ENCODE measurements at places on chromosomes 12 and 14. TPM values are rescaled to one million over a fixed set of nuclear protein-coding genes. Genes with fewer than 3 reads are reported as not detected.

The NUAK1 gene
- 0.02 TPM for total RNA-seq

GRCh38 chr12:25997201-25997963 lies 38.9 kb downstream of the RASSF8 start:
- H3K4me3 ChIP-seq = no peak overlapping the region
- peaks cover 5% of the 10 kb centered on the region for H3K27me3 ChIP-seq

DNA sequence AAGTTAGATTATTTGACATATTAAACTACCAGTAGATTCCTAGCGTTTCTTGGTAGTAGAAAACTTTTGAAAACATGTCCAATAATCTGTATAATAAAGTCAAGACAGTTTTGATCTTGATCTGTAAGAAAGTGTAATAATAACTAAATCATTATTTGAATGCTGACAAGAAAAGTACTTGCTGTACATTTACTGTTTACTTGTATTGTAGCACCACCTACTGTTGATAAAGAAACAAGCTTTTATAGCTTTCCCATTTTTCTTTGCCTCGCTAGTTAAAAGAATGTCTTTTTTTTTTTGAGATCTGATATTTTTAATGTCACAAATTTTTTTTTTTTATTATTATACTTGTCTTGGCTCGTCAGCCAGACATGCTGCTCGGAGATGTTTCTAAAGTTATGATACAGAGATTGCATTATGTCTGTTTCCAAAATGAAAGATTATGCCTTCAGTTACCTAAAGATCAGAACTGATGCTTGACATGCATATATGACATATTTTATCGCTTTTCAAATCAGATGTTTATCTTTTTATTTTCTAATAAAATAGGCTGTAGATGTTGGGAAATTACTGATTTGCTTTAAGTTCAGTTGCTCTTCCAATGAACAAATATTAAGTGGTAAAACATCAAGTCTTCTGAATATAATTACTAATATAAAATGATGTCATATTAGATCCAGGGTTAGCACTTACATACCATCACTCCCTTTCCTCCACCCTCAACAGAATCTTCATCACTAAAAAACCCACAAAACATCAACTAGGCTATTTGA lies 140.5 kb downstream of the AKAP6 start:
- no peaks in the 10 kb centered on the region for H3K4me1 ChIP-seq
- peaks cover 7% of the 10 kb centered on the region for H3K27me3 ChIP-seq
- no peak overlapping the region for H3K4me3 ChIP-seq
- DNase-seq = no peak

GRCh38 chr14:61475316-61475715 lies 153.9 kb downstream of the PRKCH start:
- peaks cover 85% of the 10 kb centered on the region for H3K4me1 ChIP-seq
- no peaks in the 10 kb centered on the region for H3K27me3 ChIP-seq
- peaks cover 29% of the 10 kb centered on the region for H3K36me3 ChIP-seq

DNA sequence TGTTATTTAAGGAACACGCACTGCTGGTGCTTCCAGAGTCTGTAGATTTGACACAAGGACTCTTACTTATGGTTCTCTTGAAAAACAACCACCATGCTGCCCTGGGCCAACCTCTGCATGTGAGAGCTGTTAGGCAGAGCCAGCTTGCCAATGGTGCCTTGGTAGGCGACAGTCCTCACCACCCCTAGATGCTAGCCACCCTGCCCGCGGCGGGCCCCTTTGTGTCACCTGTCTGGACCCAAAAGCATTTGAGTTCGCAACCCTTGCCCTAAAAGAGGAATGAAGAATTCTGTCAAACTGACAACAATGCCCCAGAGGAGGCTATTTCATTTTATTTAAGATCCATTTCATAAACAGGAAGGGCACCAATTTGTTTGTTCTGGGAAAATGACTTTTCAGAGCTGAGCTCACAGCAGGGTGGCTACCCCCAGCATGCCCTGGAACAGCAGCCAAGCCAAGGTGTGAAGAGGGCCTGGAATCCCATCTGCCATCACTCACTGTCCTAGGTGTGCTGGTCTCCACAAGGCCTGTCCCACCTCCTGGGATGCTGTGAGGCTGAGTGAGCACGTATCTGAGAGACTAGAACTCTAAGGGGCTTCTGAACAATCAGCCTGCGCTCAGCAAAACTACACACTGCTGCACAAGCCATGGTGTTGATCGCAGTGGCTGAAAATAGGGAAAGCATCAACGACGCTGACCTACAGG lies 63.8 kb upstream of the FZD10 start:
- no peaks in the 10 kb centered on the region for H3K4me1 ChIP-seq
- no peak for DNase-seq
- H3K27ac ChIP-seq = no peak overlapping the region
- H3K27me3 ChIP-seq = peaks cover 1% of the 10 kb centered on the region

GRCh38 chr12:50053583-50053982 lies 3.8 kb upstream of the ASIC1 start:
- peaks cover 59% of the 10 kb centered on the region for H3K27me3 ChIP-seq
- H3K27ac ChIP-seq = no peak overlapping the region

DNA sequence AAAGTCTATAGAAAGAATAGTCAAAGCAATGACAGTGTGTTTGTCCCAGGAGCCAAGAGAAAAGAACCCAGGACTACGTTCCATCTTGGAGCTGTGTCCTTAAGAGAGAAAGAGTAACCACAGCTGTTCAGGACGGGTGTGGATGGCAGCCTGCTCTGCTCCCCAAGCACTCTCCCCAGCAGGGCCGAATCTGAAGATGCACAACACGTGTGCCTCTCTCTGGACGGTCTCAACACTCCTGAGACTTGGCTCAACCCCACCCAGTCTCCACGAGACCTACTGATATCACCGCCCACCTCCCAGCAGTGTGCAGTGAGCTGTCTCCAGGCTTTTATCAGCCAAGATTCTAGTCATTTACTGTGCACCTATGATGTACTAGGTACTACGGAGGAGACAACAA lies 27.3 kb upstream of the ANO2 start:
- H3K27ac ChIP-seq = no peak overlapping the region
- no peak for DNase-seq
- peaks cover 2% of the 10 kb centered on the region for H3K27me3 ChIP-seq
- no peaks in the 10 kb centered on the region for H3K36me3 ChIP-seq
